Body of pancreas (tissue), 4 donors: ENCODE measurements at places on chromosomes 4 and X. TPM values are rescaled to one million over a fixed set of nuclear protein-coding genes. Genes with fewer than 3 reads are reported as not detected.

DNA sequence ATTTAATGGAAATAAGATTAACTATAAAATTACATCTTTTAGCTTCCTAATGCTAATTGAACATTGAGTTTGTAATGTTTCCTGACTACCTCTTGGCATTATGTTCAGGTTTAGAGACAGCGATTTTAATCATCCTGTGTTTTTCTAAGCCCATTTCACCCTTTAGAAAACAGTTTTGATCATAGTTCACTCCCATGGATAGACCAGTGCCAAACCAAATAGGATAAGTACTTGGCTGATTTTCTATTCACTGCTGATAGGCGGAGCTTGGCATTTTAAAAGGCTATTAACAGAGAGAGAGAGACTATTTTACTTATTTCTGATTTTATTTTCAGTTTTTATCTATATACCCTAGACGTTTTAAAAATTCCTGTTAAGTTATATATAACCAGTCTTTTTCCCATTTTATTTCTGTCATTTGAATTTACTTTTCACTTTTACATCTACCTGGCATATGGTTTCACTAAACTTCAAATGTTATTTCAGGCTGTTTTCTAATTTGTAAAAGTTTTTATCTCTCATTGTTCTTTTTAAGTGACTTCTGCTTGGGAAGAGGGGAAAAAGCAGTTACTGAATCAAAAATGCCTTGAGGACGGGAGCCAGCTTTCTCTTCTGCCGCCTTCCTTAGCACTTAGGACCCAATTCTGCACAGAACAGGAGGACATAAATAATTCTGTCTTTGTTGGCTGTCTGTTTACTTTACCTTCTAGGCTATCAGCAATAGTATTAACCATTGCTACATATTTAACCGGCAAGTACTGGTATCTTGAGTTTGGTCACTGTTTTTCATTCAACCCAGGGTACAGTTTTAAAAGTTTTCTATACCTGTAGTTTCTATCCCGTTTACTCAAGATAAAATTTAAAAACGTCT lies 46.4 kb downstream of the SGMS2 start:
- peak overlapping the region; percentile 62 for H3K27ac ChIP-seq
- H3K4me1 ChIP-seq, result peaks cover 16% of the 10 kb centered on the region
- no peaks in the 10 kb centered on the region for H3K36me3 ChIP-seq
- no peak overlapping the region for H3K4me3 ChIP-seq
- no peak for DNase-seq

GRCh38 chrX:79107891-79108718 lies 36.4 kb upstream of the GPR174 start:
- no peaks in the 10 kb centered on the region for H3K4me1 ChIP-seq
- H3K27ac ChIP-seq, result no peak overlapping the region
- H3K36me3 ChIP-seq, result no peaks in the 10 kb centered on the region
- no peaks in the 10 kb centered on the region for H3K27me3 ChIP-seq
- DNase-seq, result no peak

DNA sequence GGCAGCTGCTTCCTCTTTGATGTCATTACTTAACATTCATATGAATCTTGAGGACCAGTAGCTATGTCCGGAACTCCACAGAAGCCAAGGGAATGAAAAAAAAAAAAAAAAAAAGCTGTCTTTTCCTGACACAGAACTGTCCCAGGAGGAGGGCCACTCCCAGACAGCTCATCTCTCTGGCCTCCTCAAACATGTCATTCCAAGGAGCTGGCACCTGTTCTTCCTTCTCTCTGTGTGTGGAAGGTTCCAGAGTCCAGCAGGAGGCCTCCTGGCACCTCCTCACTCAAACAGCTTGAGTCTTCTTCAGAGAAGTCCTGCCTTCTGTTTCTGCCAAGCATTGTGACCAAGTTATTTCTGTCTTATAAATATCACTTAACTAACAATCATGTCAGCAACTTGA lies 458.5 kb downstream of the AFF2 start:
- H3K27ac ChIP-seq, result no peak overlapping the region
- no peak for DNase-seq
- H3K36me3 ChIP-seq, result no peaks in the 10 kb centered on the region
- no peak overlapping the region for H3K4me3 ChIP-seq

- no peak for DNase-seq
- H3K4me1 ChIP-seq, result no peaks in the 10 kb centered on the region
- H3K36me3 ChIP-seq, result no peaks in the 10 kb centered on the region
Observed at GRCh38 chr4:103673983-103674382, 45.8 kb downstream of the TACR3 start.

The DMRTC1 gene
- total RNA-seq, result not detected

GRCh38 chrX:71609095-71609750 lies 9.1 kb downstream of the CXCR3 start:
- H3K36me3 ChIP-seq, result no peaks in the 10 kb centered on the region
- no peak for DNase-seq
- no peaks in the 10 kb centered on the region for H3K27me3 ChIP-seq
- H3K4me1 ChIP-seq, result no peaks in the 10 kb centered on the region

The PAGE4 gene
- not detected for total RNA-seq

The TXLNG gene
- total RNA-seq, result 10.9 TPM

- no peaks in the 10 kb centered on the region for H3K4me1 ChIP-seq
- no peaks in the 10 kb centered on the region for H3K36me3 ChIP-seq
- H3K4me3 ChIP-seq, result no peak overlapping the region
- H3K27me3 ChIP-seq, result no peaks in the 10 kb centered on the region
Observed at GRCh38 chr4:10622728-10623127, 61.8 kb downstream of the CLNK start.

The CT55 gene
- not detected for total RNA-seq

DNA sequence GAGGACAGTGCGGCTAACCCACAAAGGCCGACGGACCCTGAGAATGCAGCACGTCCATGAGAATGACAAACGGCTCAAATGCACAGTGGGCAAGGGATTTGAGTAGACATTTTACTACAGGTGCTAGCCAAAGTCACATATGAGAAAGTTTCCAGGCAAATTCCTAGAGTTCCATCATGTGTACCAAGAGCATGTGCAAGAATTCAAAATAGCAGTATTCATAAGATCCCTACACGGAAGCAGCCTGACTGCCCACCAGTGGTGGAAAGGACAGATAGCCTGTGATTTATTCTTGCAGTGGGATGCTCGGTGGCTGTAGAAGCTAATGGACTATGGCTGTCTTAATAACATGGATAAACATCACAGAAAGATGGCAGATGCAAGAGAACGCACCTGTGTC lies 68.0 kb downstream of the RGS12 start:
- no peak overlapping the region for H3K27ac ChIP-seq
- no peaks in the 10 kb centered on the region for H3K27me3 ChIP-seq
- DNase-seq, result no peak
- H3K4me1 ChIP-seq, result no peaks in the 10 kb centered on the region
- no peaks in the 10 kb centered on the region for H3K36me3 ChIP-seq

The TNMD gene
- total RNA-seq, result 0.99 TPM

DNA sequence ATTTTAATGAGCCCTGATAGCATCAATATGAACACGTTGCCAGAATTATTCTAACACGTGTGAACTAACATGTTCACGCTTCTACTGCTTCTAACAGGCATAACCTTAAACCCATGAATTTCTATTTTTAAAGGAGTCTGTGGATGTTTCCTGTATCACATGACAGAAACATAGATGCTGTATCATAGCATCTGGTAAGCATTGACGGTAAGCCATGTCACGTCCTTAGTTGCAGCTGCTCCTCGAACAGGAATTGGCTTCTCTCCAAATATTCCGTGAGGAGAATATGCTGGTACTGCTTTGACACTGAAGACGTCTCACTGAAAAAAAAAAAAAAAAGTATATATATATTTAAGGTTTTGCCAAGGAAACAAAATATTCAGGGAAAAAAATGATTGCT lies 105.1 kb upstream of the MXRA5 start:
- H3K4me1 ChIP-seq, result no peaks in the 10 kb centered on the region
- H3K4me3 ChIP-seq, result no peak overlapping the region
- H3K36me3 ChIP-seq, result no peaks in the 10 kb centered on the region
- H3K27me3 ChIP-seq, result no peaks in the 10 kb centered on the region

DNA sequence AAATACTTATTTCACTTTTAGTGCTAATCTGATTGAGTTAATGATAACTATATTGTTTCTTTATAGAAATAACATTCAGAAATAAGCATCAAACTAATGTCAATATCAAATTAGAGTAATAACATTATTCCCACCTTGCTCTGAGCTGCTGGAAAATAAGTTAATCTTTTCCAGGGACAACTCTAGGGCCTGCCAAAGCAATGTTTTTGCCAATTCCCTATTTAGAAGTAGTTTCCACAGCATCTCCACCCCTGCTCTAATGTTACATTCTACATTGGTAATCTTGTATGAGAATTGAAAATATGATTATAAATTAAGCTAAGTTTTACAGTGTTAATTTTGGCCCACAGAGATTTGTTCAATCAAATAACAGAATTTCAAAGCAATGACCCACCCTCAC lies 68.3 kb downstream of the REELD1 start:
- no peak overlapping the region for H3K4me3 ChIP-seq
- H3K27ac ChIP-seq, result no peak overlapping the region
- DNase-seq, result no peak
- no peaks in the 10 kb centered on the region for H3K27me3 ChIP-seq
- no peaks in the 10 kb centered on the region for H3K4me1 ChIP-seq

DNA sequence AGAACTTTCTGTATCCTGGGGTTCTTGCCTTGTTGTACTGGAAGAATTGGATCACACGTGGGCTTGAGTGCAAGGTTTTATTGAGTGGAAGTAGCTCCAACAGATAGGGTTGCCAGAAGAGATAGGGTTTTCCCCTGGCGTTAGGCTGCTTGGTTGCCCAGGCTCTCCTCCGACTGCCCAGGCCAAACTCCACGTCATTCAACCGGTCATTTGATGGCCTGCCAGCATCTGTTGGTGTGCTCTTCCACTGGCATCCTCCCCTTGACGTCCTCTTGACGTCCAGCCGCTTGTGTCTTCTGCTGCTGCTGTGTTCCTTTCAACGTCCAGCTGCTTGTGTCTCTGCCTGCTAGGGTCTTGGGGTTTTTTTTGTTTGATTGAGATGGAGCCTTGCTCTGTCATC lies 340.3 kb upstream of the ZCCHC13 start:
- no peaks in the 10 kb centered on the region for H3K27me3 ChIP-seq
- no peaks in the 10 kb centered on the region for H3K4me1 ChIP-seq
- H3K27ac ChIP-seq, result no peak overlapping the region
- H3K4me3 ChIP-seq, result no peak overlapping the region
- H3K36me3 ChIP-seq, result no peaks in the 10 kb centered on the region

- H3K27ac ChIP-seq, result no peak overlapping the region
- H3K4me3 ChIP-seq, result no peak overlapping the region
- DNase-seq, result no peak
- no peaks in the 10 kb centered on the region for H3K27me3 ChIP-seq
Observed at GRCh38 chr4:158667651-158668198, 4.0 kb downstream of the C4orf46 start.

DNA sequence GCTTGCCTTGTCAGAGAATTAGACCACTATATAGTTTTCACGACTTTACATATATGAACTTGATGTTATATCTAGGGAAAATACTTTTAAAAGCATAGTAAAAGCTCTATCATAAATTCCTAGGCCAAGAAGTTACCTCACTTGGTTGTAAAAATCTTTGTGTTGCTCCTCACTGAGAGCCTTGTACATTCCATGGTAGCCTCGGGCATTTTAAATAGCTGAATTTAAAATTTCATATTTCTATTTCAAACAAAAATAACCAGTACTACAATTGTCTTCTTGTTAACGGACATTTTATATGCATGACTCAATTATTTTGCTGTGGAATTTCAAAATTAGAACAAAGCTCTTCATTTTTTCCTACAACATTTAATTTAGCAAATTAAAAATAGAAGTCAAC lies 107.6 kb downstream of the MID1 start:
- H3K4me1 ChIP-seq, result no peaks in the 10 kb centered on the region
- H3K27me3 ChIP-seq, result no peaks in the 10 kb centered on the region
- H3K36me3 ChIP-seq, result no peaks in the 10 kb centered on the region
- no peak overlapping the region for H3K4me3 ChIP-seq
- no peak for DNase-seq

GRCh38 chrX:25810202-25810601 lies 327.9 kb upstream of the MAGEB18 start:
- no peak overlapping the region for H3K4me3 ChIP-seq
- no peak for DNase-seq
- H3K4me1 ChIP-seq, result no peaks in the 10 kb centered on the region
- H3K27me3 ChIP-seq, result no peaks in the 10 kb centered on the region
- no peaks in the 10 kb centered on the region for H3K36me3 ChIP-seq
- H3K27ac ChIP-seq, result no peak overlapping the region

GRCh38 chrX:32778965-32779364 lies 432.4 kb downstream of the DMD start:
- H3K36me3 ChIP-seq, result no peaks in the 10 kb centered on the region
- no peaks in the 10 kb centered on the region for H3K27me3 ChIP-seq
- no peak overlapping the region for H3K27ac ChIP-seq
- no peak overlapping the region for H3K4me3 ChIP-seq
- no peaks in the 10 kb centered on the region for H3K4me1 ChIP-seq

The F8 gene
- 9.2 TPM for total RNA-seq

DNA sequence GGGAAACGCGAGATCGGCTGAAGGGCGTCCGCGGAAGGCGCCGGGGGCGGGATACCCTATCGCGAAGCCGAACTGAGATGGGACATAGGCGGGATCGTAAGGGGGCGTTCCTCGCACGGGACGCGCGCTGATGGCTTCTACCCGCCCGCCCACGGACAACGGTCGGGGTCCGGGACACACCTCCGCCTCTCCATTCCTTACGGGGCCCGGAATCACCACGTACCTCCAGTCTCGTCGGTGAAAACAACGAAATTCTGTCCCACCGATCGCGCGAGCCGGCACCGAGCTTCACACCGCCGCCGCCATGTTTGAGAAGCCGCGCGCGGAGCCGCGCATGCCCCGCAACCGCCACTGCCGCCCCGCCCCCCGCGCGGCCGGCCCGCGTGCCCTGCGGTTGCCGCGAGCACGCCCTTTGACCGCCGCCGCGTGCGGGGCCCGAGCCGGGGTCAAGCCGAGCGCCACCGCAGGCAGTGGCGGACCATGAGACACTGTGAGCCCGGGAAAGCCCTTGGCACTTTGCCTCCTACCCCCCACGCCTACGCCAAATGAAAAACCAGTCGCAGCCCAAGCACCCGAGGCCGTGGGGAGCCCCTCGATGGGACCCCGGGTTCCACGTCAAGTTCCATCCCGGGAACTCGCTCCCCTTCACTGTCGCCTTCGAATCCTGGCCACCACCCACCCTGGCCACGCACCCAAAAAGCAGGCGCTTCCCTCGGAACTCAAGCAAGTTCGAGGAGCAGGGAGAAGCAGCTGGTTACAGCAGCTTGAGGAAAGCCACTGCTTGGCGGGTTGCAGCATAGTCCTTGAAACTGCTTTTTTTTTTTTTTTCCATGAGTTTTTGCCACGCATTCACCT lies at the start of gene SCML2:
Gene SCML2 (minus strand): TSS at position 320 of the 855 bp plus-strand sequence. CDS start 20,617 bp downstream, outside the sequence.
- no peak within 1 kb of the TSS for H3K4me3 ChIP-seq
- no peak within 1 kb of the TSS for H3K27ac ChIP-seq
- H3K4me1 ChIP-seq, result peaks cover 5% of the 10 kb centered on the region
- H3K36me3 ChIP-seq, result no peaks in the 10 kb centered on the region
- DNase-seq, result peak; percentile 16

The NUP62CL gene
- 3.3 TPM for total RNA-seq

- no peak overlapping the region for H3K4me3 ChIP-seq
- H3K36me3 ChIP-seq, result no peaks in the 10 kb centered on the region
- DNase-seq, result no peak
- H3K27me3 ChIP-seq, result no peaks in the 10 kb centered on the region
Observed at GRCh38 chr4:36990128-36990872, 254.2 kb upstream of the NWD2 start.
